GM12878 (cell line): ENCODE measurements at places on chromosomes 11 and 22. TPM values are rescaled to one million over a fixed set of nuclear protein-coding genes. Genes with fewer than 3 reads are reported as not detected.

- no peaks in the 10 kb centered on the region; the same call in 1 of the 2 replicates for H3K27me3 ChIP-seq
- no peaks in the 10 kb centered on the region; the same call in none of the 2 replicates for H3K36me3 ChIP-seq
- H3K4me1 ChIP-seq: peaks cover 24% of the 10 kb centered on the region
- H3K27ac ChIP-seq: peak overlapping the region; percentile 67
Measured at GRCh38 chr22:19120829-19121630, 1.2 kb downstream of the DGCR2 start.

DNA sequence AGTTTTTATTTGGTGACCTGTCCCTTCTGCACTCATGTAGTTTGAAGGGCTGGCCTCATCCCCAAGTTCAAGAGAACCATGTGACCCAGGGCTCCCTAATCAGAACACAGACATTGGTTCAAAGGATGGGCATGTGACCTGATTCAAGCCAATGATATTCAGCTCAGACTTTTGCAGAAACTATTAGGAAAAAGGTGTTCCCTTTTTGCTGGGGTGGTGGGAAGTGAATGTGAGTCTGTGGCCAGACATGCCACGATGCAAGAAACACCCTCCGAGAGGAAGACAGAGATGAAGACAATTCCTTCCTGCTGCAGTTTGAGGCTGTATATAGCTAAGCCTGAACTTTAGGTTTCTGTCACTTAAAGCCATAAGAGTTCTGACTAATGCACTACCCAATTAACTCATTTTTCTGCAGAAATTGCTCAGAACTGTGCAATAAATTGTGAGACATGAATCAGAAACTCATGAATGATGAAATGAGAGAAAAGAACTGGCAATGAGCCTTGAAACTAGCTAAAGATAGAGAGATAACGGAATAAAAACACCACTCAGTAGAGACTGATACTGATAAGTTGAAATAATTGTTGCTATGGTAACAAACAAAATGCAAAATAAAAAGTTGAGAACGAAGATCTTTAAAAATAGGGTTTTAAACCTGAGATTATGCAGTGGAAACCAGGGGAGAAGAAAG is 9.2 kb upstream of the MAPK1 start:
- H3K4me3 ChIP-seq: no peak overlapping the region
- H3K27ac ChIP-seq: no peak overlapping the region
- H3K36me3 ChIP-seq: no peaks in the 10 kb centered on the region
- DNase-seq: no peak
- H3K27me3 ChIP-seq: no peaks in the 10 kb centered on the region
- H3K4me1 ChIP-seq: peaks cover 5% of the 10 kb centered on the region

Gene C11orf42
- not detected in 2 replicates for total RNA-seq

Gene TTLL1
- total RNA-seq: 2.6 and 3.5 TPM in 2 replicates

GRCh38 chr11:37503411-37504059 is 905.5 kb upstream of the RAG2 start:
- no peak for DNase-seq
- peak overlapping the region; percentile 34; the same call in 1 of the 2 replicates for H3K27ac ChIP-seq
- peak overlapping the region; percentile 21 for H3K4me3 ChIP-seq
- H3K4me1 ChIP-seq: peaks cover 18% of the 10 kb centered on the region

GRCh38 chr22:26431261-26431995 is 2.4 kb downstream of the ASPHD2 start:
- no peaks in the 10 kb centered on the region for H3K27me3 ChIP-seq
- peak overlapping the region; percentile 92 for H3K4me3 ChIP-seq
- H3K27ac ChIP-seq: peak overlapping the region; percentile 41
- H3K4me1 ChIP-seq: peaks cover 36% of the 10 kb centered on the region
- H3K36me3 ChIP-seq: peaks cover 8% of the 10 kb centered on the region

DNA sequence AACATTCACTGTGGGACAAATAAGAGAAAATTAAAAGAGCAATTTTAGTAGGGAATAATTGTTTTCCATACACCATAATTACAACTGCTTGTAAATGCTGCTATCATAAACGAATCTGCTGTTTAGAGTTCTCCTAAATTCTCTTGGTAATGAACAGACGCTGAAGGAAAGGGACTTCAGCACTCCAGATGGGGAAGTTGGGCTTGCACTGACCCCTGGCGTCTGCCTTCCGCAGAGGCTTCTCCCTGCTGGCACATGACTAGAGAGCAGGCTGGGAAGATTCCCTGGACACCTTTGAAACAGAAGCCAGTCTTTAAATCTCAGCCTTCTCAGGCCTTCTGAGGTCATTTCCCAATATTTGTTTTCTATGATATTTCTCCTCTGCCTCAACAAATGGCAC is 84.1 kb downstream of the NXPE2 start:
- no peaks in the 10 kb centered on the region for H3K4me1 ChIP-seq
- DNase-seq: no peak
- no peak overlapping the region for H3K27ac ChIP-seq
- no peaks in the 10 kb centered on the region for H3K27me3 ChIP-seq

DNA sequence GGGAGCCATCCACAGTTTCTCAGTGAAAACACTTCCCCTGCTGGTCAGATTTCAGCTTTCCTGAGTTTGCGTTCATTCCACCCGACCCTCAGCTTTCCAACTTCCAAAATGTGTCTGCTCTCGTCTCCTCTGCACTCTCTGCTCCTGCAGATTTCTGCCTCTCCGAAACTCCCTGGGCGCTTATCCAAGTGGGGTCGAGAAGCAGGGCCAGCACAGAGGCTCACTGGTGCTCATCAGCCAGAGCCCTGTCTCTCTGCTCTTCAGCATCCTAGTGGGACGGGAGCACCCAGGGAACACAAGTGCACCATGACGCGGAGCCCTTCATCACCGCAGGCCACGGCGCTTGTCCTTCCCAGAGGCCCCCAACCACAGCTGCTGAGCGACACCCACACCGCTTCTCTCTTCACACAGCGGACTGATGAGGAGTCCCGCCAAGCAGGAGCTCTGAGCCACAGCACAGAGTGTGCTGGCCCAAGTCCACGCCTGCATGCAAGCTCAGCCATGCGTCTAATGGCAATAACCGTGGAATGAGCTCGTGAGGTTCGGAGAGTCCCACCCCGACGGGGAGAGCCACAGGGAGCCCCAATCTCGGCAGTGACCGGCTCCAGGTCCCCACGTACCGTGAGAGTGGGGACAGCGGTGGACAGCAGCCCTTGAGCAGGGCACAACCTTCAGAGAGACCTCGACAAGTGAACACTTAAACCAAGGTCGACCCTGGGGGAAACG is 27.9 kb upstream of the MOB2 start:
- H3K4me3 ChIP-seq: no peak overlapping the region
- H3K4me1 ChIP-seq: no peaks in the 10 kb centered on the region
- no peaks in the 10 kb centered on the region for H3K36me3 ChIP-seq
- DNase-seq: no peak
- no peak overlapping the region for H3K27ac ChIP-seq

Gene PTPRJ
- 21.0 and 22.4 TPM in 2 replicates for total RNA-seq

Gene RHOD
- total RNA-seq: 2.2 and 2.6 TPM in 2 replicates

- H3K27me3 ChIP-seq: 0 out of 2 replicates have a peak, but pooled peaks cover 3% of the 10 kb centered on the region
- no peak for DNase-seq
- no peaks in the 10 kb centered on the region for H3K4me1 ChIP-seq
- H3K4me3 ChIP-seq: no peak overlapping the region
- no peaks in the 10 kb centered on the region for H3K36me3 ChIP-seq
Measured at GRCh38 chr22:30235687-30236170, 10.8 kb downstream of the LIF start.

Gene CDC42EP2
- total RNA-seq: 0.66 and 1.2 TPM in 2 replicates
